ENCODE measurements at places on chromosomes 7 and 10. TPM values are rescaled to one million over a fixed set of nuclear protein-coding genes. Genes with fewer than 3 reads are reported as not detected.

DNA sequence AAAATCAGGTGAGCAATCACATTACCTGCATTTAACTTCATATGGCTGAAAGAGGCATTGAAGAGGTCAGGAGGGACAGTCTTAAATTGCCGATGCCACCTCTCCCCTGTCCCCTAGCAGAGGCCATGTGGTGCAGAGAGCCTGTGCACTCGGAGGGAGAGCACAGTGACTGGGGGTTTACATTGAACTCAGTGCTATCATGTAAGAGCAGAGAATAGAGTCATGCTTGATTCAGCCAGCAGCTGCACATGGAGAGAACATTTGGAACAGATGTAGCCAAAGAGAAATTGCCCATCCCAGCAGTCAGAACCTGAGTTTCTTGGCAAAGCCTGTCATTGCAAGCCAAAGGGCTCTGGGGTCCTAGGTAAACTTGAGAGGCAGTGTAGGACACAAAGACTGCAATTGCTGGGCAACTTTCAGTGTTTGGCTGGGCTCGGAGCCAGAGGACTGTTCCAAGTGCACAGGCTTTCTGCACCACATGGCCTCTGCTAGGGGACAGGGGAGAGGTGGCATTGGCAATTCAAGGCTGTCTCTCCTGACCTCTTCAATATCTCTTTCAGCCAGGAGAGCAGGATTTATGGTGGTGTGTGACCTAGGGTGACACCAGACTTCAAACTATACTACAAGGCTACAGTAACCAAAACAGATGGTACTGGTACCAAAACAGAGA lies 267.1 kb downstream of the REEP3 start:
- DNase-seq: no peak

The VWDE gene
- polyA plus RNA-seq: 4.0 TPM

- DNase-seq: no peak
These were observed 169.2 kb downstream of the SUGCT start for GRCh38 chr7:40303996-40304395.

GRCh38 chr10:132618158-132618919 lies 80.8 kb downstream of the INPP5A start:
- no peak for DNase-seq

DNA sequence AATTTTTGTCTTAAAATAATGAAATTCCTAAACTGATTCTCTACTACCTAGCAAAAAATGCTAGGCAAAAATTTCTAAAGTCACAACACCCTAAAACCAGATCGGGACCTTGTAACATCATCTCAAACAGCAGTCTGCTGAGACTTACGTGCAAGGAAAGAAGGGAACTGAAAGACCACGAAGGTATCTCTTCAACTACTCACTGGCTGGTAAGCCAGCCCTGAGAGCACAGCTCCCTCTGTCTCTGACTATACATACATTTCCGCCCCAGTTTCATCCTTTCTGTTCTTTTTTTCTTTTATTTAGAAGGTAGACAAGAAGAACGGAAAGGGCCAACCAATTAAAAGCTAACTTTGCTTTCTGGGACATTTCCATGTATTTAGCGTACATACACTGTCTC lies 15.6 kb downstream of the SORCS1 start:
- no peak for DNase-seq

DNA sequence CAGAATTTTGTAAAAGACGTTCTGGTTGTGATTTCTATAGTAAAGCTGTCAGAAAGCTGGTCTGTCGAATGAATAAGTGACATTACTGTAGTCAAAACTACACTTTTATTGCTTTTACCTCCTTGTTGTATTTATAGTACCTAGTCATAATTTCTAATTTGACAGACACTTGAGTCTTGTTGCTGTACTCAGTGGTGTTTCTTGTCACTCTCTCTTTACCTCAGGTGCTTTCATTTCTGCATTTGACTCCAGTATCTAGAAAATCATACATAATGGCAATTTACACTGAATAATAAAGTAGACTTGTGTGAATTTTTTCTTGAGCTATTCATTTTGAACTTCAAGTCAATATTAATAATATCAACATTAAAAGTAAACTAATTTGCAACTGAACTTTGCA lies 257.6 kb upstream of the TEX47 start:
- no peak for DNase-seq

GRCh38 chr10:13099144-13099665 lies 758 bp upstream of the OPTN start:
- DNase-seq: no peak

DNA sequence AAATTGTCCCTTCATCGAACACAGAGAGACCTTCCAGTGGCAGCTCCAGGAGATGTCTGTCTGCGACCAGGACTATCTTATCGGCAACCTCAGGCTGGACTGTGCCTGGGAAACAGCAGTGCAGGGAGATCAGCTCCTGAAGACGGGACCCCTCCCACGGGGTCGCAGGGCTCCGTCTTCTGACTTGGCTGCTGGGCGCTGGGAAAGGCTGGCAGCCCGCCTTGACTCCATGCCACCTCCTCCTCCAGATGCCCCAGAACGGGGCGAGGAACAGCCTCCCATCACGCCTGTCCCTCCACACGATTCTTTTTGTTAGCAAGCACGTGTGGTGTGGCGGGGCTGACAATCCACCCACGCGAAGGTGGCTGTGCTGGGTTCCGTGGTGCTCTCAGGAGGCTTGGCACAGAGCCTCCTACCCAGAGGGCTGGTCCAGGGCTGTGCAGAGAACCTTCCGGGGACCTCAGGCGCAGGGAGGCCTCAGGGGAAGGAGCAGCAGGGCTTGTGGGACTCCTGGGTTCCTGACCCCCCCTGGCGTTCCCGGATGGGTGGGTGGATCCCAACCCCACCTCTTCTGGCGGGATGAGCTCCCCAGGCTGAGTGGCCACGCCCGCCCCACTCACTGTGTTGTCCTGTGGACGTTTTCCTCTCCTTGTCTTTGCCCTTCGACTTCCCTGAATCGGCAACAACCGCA lies 47.6 kb upstream of the NKX6-2 start:
- DNase-seq: no peak

GRCh38 chr10:110619514-110620397 lies 24.4 kb upstream of the RBM20 start:
- no peak for DNase-seq

- DNase-seq: no peak
These were observed 99.7 kb upstream of the IFRD1 start for GRCh38 chr7:112350585-112350984.

The ZNF273 gene
- polyA plus RNA-seq: 10.3 TPM

The CLCN1 gene
- polyA plus RNA-seq: 0.11 TPM

DNA sequence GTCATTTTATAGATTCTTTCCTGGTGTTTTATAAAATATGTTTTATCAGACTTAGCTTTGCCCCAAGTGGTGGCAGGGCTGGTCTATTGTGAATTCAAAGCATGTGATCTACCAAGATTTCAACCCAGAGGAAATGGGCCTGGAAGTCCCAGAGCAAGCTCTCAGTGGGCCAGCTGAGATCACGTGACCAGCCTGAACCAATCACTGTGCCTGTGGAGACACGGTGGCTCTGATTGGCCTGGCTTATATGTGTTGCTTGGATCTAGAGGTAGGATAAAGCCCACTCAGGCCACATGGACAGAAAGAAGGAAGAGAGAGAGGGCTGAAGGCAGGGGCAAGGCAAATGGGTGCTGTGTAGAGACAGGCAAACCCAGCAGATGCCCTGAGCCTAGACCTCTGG lies 65.5 kb upstream of the GATA3 start:
- no peak for DNase-seq

GRCh38 chr10:124025660-124026588 lies 67.5 kb downstream of the CHST15 start:
- no peak for DNase-seq

- no peak for DNase-seq
These were observed 612 bp downstream of the SNX8 start for GRCh38 chr7:2313450-2314208.

GRCh38 chr10:7541137-7542087 lies 125.4 kb downstream of the ITIH5 start:
- DNase-seq: peak; percentile 60

The SPACDR gene
- polyA plus RNA-seq: 1.5 TPM

DNA sequence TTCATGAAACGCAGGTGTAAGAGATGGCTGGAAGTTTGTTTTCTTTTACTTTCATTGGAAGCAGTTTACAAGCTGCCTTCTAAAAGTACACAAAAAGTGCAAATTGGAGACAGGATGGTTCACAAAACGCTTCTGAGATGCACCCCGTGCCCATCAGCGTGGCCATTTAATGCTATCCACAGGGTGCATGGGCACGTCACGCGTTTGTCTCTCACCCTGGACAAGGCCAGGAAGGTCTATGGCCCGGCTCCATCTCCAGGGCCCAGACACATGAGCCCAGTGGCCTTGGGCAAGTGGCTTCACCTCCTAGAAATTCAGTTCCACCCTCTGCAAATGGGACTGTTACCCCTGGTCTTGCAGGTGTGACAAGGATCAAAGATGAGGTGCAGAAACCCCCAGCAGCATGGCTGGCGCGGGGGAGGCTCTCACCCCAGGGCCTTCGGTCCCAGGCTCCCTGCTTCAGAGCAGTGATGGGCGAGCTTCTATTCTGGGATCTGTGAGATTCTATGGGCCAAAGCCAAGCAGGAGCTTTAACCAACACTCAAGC lies 60.8 kb upstream of the EBF3 start:
- no peak for DNase-seq

DNA sequence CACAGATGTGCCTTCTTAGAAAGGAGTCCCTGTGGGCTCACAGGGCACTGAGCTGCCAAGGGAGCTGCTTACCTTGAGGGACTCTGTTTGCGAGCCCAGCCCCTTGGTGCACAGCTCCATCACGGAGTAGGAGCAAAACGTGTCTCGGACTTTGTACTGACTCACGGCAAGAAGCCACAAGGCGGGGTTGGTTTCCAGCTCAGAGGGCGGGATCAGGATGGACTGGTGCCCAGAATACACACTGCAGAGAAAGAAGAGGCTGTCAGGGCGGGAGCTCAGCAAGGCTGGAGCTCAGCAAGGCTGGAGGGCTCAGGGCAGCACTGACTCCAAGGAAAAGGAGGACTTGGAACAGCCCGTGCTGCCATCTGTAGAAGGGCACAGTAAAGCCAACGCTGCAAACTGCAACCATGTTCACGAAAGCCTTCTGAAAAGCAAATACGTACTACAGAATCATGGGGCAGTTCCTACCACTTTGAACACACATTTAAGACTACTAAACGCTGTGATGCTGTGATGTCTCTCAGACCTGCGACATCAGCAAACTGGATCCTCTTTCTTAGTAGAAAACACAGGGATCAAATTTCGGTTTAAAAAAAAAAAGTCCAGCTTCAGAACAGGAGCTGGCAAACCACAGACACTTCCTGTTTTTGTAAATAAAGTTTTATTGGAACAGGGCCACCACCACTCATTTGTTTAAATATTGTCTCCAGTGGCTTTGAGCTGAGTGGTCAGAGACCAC lies 194.3 kb downstream of the ZMYND11 start:
- no peak for DNase-seq

The UNCX gene
- polyA plus RNA-seq: 8.3 TPM

The MMRN2 gene
- 26.7 TPM for polyA plus RNA-seq

- DNase-seq: no peak
These were observed 20.8 kb downstream of the FZD9 start for GRCh38 chr7:73454424-73454823.

DNA sequence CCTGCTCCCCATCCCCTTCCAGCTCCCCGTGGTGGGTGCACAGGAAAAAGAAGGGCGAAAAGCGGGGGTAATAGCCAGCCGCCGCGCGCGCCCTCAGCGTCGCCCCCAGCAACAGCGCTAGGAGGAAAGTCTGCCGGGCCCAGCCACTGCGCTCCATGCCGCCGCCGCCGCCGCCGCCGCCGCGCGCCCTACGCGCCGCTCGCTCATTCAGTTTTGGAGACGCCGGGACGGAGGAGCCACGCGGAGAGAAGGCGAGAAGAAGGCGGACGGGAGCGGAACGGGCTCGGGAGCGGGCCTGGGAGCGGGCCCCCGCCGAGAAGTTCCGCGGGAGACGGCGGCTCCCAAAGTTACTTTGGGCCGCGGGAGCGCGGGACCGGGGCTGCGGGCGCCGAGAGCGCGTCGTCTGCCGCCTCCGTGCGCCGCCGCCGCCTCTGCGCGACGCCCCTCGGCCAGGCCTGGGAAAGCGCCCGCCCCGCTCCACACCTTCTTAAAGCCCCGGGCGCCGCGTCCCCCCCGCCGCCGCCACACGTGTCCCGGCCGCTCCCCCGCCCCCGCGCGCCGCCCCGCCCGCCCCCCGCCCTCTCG lies at the start of gene RELN:
TSS of gene RELN (minus strand) at position 459 of the 585 bp plus-strand sequence. CDS start at position 157, 302 bp downstream.
- DNase-seq: no peak

GRCh38 chr7:84025332-84025927 lies 169.2 kb downstream of the SEMA3A start:
- peak; percentile 43 for DNase-seq

The FKBP6 gene
- 0.27 TPM for polyA plus RNA-seq

DNA sequence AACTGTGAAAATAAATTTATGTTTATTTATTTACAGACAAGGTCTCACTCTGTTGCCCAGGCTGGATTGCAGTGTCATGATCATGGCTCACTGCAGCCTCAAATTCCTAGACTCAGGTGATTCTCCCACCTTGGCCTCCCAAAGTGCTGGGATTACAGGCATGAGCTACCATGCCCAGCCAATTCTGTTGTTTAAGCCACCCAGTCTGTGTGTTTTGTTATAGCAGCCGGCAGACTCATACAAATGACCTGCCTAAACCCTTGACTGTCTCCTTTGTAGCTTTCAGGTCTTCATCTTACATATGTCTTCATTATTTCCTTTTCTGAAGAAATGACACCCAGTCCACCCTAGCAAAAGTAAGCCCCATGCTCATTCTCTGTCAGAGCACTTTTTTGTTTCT lies 43.8 kb upstream of the KMT2C start:
- no peak for DNase-seq

DNA sequence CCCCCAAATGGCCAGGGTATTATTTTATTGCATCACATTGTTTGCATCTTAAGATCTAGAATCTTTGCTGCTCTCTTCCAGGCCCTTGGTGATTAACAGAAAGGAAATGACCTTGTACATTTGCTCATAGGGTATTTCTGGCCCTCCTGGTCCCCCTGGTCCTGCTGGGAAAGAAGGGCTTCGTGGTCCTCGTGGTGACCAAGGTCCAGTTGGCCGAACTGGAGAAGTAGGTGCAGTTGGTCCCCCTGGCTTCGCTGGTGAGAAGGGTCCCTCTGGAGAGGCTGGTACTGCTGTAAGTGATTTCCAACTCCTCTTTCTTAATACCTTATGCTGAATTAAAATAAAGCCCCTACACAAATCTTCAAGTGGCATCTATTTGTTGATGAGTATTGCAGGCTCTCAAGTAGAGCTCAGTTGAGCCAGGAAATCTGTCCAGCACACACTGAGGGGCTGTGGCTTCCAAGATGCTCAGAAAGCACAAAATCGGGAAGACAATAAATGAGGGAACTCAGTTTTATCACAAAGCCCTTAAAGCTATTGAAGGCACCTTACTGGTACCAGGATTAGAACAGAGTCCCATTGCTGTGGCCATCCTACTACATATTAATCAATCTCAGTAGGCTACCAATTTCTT lies 28.2 kb downstream of the COL1A2 start:
- DNase-seq: no peak

- DNase-seq: no peak
These were observed 39.7 kb downstream of the DNAJB12 start for GRCh38 chr10:72315054-72315453.

DNA sequence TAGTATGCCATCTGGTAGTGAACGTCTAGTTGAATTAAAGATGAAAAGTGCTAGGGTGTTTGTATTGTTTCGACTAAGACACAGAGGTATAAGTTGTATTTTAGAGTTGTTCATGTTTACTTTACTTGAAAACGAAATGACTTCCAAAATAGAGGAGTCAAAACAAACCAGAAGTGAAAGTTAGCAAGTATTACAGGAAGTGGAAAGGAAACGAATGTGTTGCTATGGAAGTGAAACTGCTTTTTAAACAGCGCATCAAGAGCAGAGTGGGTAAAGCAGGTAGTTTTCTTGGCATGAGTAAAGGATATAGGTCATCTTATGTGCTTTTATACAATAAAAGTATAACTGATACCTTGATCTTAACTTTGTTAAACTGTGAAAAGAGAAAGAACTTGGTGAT lies 20.0 kb upstream of the GALNTL5 start:
- no peak for DNase-seq
